Ascending aorta (tissue), 2 donors: ENCODE measurements at places on chromosomes 6 and 20.

GRCh38 chr6:28695715-28696114 lies 170.0 kb downstream of the GPX5 start:
- no peak for DNase-seq

DNA sequence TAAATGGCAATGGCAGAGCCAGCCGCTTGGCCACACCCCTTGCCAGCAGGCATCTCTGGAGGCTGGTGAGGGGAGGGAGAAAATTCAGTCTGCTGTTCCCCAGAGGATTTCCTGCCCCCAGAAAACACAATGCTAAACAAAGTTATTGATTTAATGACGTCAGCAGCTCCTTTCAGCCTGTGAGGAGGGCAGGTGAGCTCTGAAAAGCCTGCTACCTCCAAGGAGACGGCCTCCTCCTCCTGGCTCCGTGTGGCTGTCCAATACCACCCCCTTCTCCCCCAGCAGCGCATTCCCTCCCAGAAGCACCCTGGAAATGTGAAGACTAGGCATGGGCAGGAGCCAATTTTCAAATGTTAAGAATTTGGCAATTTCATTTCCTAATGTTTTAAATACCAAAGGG lies 393.1 kb downstream of the ZFAND3 start:
- peak; percentile 75 for DNase-seq

DNA sequence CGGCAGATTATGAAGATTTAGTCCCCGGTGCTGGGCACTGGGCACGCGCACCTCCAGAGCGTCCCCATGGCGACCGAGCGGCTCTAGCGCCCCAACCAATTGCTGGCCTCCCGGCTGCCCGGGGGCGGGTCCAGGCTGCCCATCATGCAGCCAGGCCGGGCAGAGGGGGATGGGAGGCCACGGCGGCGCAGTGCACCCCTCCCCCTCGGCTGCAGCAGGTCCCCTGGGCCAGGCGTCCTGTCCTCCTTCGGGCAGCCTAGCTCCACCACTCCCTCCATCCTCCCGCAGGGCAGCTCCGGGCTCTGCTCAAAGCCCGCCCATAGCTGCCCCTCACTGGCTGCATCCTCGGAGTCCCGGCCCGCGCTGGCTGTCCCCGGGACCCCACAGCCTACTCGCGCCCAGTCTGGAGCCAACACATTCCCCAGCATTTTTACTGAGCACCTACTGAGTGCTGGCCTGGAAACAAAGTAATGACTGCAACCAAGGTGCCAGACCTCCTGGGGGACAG lies 99.4 kb downstream of the ASXL1 start:
- DNase-seq, result no peak

DNA sequence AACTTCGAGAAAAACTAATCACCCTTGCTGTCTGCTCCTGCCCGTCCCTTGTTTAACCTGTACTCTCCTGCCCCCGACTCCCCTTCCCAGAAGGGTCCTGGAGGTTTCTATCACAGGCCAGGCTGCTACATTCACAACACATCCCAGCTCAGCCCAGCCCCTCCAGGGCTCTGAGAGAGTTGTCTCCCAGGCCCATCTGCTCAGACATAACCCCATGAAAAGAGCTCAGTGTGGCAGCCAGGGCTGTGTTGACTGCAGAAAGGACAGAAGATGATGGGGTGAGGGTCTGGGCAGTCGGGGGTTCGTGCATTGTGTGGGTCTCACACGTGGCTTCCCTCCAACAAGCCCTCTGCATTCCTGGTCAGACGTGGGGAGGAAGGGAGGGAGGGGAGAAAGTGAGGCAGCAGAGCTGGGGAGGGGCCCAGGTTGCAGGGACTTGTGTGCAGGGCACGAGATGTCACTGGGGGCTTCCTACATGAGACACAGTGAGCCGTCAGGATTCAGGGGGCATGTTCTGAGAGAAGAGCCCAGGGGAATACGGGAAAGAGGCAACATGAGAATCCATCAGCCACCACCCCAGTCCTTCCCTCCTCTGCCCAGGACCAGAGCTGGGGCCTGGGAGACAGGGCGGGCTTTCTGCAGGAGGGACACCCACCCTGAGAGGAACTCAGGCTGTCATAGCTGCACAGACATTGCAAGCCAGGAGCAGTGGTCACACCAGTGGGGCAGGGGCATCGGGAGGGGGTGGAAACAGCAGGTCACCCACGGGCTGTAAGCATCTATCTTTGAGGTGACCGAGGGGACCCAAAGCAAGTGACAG lies 372.9 kb downstream of the PREX1 start:
- no peak for DNase-seq

GRCh38 chr20:34070859-34071258 lies 41.2 kb downstream of the EIF2S2 start:
- DNase-seq, result no peak

DNA sequence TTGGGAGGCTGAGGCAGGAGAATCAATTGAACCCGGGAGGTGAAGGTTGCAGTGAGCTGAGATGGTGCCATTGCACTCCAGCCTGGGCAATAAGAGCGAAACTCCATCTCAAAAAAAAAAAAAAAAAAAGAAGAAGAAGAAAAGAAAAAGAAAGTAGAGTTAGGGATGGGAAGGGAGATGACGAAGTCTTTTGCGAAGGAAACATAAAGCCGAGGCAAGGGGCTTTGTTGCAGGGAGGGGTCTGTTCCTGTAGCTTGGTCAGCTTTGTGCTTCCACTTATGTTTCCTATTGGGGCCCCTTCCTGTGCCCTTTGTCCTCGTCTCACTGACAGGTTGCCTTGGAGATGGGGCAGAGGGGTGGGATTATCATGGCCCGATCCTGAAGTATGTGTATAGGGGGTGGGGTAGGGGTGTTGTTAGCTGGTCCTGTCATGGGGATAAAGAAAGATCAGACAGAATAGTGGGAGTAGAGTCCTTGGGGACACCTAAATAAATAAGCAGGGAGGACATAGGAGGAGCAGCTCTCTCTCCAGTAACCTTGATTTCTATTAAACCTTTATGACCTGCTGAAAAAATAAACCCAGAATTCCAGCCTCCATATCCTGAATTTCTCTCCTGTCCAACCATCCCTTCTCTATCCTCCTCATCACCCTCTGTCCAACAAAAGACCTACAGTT lies 1.1 kb upstream of the CLIC1 start:
- DNase-seq, result no peak

DNA sequence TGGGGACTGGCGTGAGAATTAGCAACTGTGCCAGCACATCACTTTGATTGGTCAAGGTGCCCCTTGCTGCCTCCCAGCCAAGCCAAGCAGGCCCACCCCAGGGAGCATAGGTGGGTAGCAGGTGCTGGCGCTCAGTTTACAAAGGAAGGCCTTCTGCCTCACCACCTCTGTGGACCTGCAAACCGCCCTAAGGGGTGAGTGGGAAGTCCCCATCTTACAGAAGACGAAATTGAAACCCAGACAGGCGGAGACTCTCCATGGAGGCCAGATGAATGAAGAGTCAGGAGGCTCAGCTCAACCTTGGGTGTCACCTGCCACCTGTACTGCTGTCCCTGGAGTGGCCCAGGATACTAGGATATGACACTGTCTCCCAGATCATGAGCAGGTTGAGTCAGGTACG lies 21.5 kb upstream of the MAS1L start:
- no peak for DNase-seq

- DNase-seq, result peak; percentile 79
These were observed 62.0 kb upstream of the CD93 start for GRCh38 chr20:23147964-23148730.

GRCh38 chr20:2132461-2132901 lies 30.9 kb downstream of the STK35 start:
- DNase-seq, result no peak
